ENCODE measurements at places on chromosomes 5 and 9.

DNA sequence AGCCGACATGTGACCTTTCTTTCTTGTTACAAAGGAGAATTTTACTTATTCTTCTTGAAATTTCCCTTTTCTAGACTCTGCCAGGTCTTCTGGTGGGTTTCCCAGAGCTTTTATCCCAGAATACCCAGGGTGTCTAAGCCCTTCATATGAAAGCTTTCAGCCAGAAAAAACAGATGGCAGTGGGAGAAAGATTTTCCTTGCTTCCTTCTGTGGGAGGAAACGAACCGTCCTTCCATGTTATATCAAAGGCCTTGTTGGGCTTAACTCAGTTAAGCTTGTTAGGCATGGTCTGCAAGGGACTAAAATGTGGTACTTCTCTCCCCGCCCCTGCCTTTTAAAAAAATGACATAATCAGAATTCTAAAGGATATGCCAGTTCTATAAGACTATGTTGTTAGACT lies 47.5 kb downstream of the SPATA31D1 start:
- DNase-seq = no peak

DNA sequence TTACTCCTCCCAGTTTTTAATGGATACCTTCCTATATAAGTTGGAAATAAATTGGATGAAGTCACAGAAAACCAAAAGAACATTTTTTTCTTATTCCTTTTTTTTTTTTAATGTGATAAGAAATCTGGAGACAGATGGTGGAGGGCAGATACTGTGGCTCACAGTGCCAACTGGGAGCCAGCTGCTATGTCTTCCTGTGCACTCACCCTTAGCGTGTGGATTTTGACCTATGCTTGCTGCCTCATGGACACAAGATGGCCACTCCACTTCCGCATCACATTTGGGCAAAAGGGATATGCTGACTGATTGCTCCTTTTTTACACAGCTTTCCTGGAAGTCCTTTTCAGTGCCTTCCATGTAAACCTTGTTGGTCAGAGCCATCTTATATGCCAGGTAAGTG lies 342.6 kb downstream of the MAN2A1 start:
- DNase-seq = no peak

DNA sequence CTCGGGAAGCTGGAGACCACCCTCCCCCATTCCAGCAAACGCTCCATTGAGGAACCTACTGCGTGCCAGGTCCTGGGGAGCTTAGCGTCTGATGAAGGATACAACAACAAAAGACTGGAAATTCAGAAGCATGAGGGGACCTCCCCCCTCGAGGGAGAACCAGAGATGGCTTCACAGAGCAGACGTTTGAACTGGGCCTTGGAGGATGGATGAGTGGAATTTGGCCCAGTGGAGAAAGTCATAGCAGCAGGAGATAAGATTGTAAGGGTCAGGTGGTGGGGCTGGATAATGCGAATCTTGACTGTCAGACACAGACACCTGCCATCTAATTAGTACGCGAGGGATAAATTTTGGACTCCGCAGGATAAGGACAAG lies 1.2 kb upstream of the SLC25A51 start:
- DNase-seq = peak; percentile 35

GRCh38 chr5:15956622-15957021 lies 223.0 kb downstream of the MARCHF11 start:
- no peak for DNase-seq

- DNase-seq = no peak
Measured at GRCh38 chr5:145539201-145539600, 295.9 kb downstream of the PRELID2 start.

- no peak for DNase-seq
Measured at GRCh38 chr5:97266076-97266475, 83.0 kb upstream of the RIOK2 start.

DNA sequence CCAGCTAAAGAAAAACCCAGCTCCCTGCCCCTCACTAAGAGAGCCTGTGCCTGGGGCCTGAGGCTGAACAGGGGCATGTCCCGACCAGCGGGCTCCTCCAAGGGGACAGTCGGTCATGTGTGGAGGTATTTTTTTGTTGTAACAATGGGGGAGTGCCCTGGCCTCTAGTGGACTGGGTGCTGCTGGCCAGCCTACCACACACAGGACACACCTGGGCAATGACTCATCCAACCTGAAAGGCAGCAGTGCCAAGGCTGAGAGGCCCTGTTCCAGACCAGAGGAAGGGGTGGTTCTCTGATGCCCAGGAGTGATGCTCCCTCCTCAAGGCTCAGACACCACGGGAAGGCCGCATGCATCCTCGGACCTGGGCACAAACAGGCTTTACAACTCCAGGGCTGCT lies 181.5 kb downstream of the OLFM1 start:
- no peak for DNase-seq

DNA sequence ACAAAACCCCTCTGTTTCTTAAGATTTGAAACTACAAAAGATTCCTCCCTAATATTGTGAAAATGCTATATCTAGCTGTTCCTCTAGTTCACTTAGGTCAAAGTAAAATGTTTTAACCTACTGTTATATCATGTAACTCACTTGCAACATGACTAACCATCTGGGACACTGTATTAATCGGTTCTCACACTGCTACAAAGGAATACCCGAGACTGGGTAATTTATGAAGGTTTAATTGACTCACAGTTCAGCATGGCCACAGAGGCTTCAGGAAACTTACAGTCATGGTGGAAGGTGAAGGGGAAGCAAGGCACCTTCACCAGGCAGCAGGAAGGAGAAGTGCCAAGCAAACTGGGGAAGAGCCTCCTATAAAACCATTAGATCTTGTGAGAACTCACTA lies 34.7 kb downstream of the DIMT1 start:
- DNase-seq = no peak

DNA sequence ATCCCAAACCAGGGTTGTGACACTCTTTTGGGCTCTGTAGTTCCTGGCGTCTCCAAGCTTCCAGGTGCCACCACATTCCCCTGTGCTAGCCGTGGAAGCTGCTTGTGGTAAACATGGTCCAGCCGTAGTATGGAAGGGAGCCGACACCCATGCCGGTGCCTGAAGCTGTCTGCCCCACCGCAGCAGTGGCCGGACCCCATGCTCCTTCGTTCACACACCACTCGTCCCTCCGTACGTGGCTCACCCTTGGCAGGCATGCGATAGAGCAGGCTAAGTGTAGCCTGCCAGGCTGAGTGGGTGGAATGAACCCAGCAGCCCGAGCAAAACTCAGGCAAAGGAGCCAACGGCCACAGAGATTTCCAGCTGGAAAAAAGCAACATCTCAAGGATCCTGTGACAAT lies 2030.4 kb downstream of the EFNA5 start:
- DNase-seq = no peak

- DNase-seq = peak; percentile 94
Measured at GRCh38 chr5:72366324-72366976, 46.3 kb downstream of the PTCD2 start.

- DNase-seq = no peak
Measured at GRCh38 chr5:113749334-113749733, 235.8 kb downstream of the YTHDC2 start.

DNA sequence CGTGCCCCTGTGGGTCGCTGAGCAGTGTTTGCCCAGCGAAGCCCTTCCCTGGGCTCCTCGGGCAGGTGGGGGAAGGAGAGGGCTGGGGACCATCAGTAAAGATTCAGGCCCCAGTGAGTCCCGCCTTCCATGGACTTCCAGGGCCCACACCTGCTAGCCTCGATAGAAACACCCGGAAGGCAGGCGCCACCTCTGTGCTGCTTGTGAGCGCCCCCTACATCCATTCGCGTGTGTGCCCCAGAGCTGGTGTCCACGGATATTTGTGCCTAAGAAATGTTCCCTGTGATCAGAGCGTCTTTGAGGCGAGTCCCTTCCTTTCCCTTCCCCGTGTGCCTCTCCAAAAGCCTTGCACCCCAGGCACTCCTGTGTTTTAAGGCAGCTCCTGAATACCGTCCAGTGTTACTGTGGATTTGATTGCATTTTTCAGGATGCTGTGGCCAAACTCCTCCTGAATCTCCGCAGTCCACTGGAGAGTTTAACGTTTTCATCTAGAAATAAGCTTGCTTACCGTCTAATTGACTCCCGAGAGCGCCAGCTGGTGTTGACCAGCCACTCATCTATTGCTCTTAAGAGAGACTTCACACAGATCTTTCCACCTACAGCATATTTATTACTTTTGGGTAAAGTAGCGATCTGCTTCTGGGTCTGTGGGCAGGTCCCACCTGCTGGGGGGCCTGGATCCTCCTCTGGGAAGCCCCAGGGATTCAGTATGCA lies 101.4 kb downstream of the COL5A1 start:
- DNase-seq = no peak

GRCh38 chr9:131405428-131405827 lies 11.5 kb downstream of the PRRC2B start:
- no peak for DNase-seq

GRCh38 chr5:57858905-57859304 lies 376.3 kb upstream of the ACTBL2 start:
- DNase-seq = no peak

DNA sequence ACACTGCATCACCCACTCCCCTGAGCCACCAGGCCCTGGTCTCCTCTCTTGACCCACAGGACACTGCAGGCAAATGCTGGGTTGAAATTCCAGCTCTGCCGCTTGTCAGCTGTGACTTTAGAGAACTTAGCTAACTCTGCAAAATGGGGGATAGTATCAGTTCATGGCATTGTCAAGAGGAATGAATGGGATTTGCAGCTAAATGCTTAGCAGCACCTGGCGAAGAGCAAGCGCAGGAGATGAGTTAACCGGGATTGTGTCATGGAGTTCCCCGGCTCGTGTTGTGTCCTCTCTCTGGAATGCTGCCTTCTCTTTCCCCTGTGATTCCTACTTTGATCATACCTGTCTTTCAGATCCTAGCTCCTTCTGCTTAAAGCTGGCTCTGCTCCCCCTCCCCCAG lies 67.1 kb downstream of the DAB2IP start:
- DNase-seq = no peak

All from hematopoietic multipotent progenitor cell treated with erythropoietin and hydrocortisone succinate and interleukin-3 and kit ligand, for 6 days (in vitro differentiated cells).